ENCODE measurements at places on chromosomes 1 and 21.

- DNase-seq: no peak
Measured at GRCh38 chr1:219331424-219331823, 157.7 kb downstream of the LYPLAL1 start.

DNA sequence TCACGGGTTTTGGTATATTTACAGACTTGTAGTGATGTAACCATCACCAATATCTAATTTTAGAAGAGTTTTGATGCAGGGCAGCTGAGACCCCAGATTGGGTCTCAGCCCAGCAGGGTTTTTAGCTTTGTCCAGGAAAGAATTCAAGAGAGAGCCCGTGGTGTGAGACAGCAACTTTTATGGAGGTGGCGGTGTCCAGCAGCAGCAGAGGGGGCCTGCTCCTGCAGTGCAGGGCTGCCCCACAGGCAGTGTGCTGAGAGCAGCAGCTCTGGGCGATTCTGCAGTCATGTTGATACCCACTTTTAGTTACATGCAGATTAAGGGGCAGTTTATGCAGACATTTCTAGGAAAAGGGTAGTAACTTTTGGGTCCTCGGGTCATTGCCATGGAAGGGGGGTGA, 1.8 kb upstream of the EPHX1 start:
- DNase-seq: no peak

GRCh38 chr1:43650310-43651085, 549 bp downstream of the KDM4A start:
- peak; percentile 97 for DNase-seq

- no peak for DNase-seq
Measured at GRCh38 chr1:206699626-206700025, 14.9 kb downstream of the MAPKAPK2 start.

- no peak for DNase-seq
Measured at GRCh38 chr21:46211786-46212720, 16.5 kb downstream of the LSS start.
